ENCODE measurements at places on chromosomes 13 and 19.
A peak's percentile ranks its signal among the peaks of the same experiment; 100 is the strongest.

- no peak for DNase-seq
Observed at GRCh38 chr13:111542530-111543341, 222.3 kb downstream of the TEX29 start.

DNA sequence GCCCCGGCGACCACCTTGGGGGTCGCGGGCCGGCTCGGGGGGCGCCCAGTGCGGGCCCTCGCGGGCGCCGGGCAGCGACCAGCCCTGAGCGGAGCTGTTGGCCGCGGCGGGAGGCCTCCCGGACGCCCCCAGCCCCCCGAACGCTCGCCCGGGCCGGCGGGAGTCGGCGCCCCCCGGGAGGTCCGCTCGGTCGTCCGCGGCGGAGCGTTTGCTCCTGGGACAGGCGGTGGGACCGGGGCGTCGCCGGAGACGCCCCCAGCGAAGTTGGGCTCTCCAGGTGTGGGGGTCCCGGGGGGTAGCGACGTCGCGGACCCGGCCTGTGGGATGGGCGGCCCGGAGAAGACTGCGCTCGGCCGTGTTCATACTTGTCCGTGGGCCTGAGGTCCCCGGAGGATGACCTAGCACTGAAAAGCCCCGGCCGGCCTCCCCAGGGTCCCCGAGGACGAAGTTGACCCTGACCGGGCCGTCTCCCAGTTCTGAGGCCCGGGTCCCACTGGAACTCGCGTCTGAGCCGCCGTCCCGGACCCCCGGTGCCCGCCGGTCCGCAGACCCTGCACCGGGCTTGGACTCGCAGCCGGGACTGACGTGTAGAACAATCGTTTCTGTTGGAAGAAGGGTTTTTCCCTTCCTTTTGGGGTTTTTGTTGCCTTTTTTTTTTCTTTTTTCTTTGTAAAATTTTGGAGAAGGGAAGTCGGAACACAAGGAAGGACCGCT is 729 bp downstream of the STK11 start:
- no peak for DNase-seq

GRCh38 chr13:42071672-42072419 is 23.4 kb downstream of the DGKH start:
- DNase-seq, result no peak

GRCh38 chr19:7678971-7679751 is 1.5 kb upstream of the TRAPPC5 start:
- DNase-seq, result peak; percentile 72

DNA sequence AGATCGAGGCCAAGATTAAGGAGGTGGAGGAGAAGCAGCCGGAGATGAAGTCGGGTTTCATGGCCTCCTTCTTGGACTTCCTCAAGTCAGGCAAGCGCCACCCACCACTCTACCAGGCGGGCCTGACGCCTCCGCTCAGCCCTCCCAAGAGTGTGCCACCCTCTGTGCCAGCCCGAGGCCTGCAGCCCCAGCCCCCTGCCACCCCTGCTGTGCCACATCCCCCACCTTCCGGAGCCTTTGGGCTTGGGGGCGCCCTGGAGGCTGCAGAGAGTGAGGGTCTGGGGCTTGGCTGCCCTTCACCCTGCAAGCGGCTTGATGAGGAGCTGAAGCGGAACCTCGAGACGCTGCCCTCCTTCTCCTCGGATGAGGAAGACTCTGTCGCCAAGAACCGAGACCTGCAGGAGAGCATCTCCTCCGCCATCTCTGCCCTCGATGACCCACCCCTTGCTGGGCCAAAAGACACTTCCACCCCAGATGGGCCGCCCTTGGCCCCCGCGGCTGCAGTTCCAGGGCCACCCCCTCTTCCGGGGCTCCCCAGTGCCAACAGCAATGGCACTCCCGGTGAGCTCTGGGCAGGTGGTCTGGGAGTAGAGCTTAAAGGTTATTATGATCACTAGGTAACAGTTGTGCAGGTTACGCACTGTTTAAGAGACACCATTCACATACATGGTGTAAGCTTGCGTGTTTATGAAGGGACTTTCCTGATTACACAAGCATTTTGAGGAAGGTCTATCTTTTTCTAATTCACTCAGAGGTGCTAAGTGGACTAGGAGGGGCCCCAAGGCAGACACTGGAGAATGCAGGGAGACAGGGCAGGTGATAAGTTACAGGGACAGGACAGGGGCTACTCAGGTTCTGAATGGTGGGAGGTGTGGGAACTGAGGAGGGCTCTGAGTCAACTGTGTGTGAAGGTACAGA is 8.7 kb downstream of the PRR12 start:
- DNase-seq, result no peak

- DNase-seq, result no peak
Observed at GRCh38 chr13:84661718-84662117, 779.4 kb upstream of the SLITRK1 start.

GRCh38 chr19:748274-748598 is 2.7 kb upstream of the MISP start:
- no peak for DNase-seq
